Effector memory CD4-positive, alpha-beta T cell (primary cell): ENCODE measurements at places on chromosomes 6 and 20.

GRCh38 chr20:36425166-36425565 is 116.2 kb upstream of the MYL9 start:
- no peak for DNase-seq

- DNase-seq = no peak
Observed at GRCh38 chr6:109284675-109285074, 97.6 kb downstream of the CD164 start.

- no peak for DNase-seq
Observed at GRCh38 chr6:79954849-79955248, 7.5 kb upstream of the ELOVL4 start.

- DNase-seq = no peak
Observed at GRCh38 chr6:34095136-34095505, 50.8 kb downstream of the GRM4 start.

DNA sequence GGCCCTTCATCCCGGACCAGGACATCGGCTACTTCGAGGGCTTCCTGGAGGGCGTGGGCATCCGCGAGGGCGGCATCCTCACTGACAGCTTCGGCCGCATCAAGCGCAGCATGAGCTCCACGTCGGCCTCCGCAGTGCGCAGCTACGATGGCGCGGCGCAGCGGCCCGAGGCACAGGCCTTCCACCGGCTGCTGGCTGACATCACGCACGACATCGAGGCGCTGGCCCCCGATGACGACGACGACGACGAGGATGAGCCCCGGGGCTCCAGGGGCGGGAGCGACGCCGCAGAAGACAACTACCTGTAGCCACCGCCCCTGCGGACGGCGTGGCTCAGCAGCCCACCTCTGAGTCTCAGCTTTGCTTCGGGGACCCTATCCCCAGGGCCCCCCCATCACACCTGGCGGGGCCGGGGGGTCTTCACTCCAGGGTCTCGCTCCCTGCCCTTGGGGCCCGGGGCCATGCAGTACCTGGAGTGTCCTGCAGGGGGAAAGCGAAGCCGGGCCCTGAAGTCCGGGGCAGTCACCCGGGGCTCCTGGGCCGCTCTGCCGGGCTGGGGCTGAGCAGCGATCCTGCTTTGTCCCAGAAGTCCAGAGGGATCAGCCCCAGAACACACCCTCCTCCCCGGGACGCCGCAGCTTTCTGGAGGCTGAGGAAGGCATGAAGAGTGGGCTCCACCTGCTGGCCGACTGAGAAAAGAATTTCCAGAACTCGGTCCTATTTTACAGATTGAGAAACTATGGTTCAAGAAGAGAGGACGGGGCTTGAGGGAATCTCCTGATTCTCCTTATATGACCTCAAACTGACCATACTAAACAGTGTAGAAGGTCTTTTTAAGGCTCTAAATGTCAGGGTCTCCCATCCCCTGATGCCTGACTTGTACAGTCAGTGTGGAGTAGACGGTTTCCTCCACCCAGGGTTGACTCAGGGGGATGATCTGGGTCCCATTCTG is 20.8 kb upstream of the HCK start:
- peak; percentile 28 for DNase-seq

DNA sequence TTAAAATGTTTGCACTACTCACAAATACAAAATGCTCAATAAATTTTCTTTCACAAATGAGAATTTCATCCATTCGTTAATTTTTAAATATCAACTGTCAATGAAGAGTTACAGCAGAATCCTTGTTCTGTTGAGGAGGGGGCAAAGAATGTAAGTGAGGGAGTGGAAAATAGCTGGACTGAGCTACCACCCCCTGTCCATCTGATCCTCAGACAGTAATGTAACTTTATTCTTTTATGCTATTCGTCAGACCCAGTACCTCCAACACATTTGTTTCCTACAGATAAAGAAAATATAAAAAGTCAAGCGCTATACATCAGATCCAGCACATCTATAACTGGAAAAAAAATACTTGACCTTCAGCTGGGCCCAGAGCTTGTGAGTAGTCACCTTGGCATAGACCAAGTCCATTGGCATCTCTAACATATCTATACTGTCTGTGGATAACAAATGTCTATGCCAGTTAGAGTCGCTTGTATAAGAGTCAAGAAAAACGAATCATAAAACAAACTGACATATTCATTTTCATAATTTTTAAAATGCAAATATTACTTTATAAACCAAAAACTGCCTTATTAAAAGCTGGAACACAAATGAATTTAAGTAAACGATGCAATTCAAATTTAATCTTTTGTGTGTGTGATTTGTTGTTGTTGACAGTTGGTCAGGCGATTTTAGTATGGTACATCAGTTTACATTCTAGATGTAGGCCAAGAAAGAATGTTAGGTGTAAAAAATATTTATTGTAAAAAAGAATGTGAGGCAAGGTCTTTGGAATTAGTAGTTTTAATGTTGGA is 57.2 kb upstream of the HFE start:
- no peak for DNase-seq

GRCh38 chr20:49935746-49936152 is 448 bp upstream of the RNF114 start:
- no peak for DNase-seq

- DNase-seq = no peak
Observed at GRCh38 chr6:89122625-89123024, 4.8 kb upstream of the SRSF12 start.

- no peak for DNase-seq
Observed at GRCh38 chr20:9989066-9989724, 45.6 kb upstream of the ANKEF1 start.

GRCh38 chr6:164825386-164825785 is 484.0 kb downstream of the C6orf118 start:
- DNase-seq = no peak

DNA sequence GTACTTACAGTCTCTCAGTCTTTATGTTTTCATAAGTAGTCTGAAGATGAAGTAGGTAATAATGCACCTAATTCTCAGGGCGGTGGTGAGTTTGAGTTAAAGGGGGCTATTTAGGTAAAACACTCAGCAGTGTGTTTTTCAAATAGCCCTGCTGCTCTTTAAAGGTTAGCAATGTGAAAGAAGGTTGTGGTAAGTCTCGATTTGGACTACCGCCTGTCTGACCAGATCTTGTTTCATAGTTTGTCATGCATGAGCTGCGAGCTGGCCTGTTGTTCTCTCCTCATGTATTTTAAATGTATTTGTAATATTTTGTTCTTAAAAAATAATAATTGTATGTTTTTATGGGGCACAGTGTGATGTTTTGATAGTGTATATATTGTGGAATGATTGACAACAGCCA is 340.2 kb downstream of the DHX35 start:
- DNase-seq = no peak

DNA sequence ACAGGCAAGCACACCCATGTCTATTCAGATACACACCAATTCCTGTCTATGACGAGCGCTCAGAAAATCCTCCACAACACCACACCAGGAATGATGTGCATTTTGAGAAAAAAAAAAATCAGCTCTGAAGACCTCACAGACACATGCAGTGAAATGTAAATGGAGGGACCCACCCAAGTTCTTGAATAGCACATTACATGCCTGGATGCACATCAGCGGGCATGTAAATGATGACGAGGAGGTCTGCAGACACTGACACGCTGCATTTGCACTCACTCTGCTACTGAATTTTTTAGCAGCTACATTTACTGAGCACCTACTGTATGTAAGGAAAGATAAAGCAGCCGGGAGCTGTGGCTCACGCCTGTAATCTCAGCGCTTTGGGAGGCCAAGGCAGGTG is 14.7 kb downstream of the NRSN2 start:
- no peak for DNase-seq

DNA sequence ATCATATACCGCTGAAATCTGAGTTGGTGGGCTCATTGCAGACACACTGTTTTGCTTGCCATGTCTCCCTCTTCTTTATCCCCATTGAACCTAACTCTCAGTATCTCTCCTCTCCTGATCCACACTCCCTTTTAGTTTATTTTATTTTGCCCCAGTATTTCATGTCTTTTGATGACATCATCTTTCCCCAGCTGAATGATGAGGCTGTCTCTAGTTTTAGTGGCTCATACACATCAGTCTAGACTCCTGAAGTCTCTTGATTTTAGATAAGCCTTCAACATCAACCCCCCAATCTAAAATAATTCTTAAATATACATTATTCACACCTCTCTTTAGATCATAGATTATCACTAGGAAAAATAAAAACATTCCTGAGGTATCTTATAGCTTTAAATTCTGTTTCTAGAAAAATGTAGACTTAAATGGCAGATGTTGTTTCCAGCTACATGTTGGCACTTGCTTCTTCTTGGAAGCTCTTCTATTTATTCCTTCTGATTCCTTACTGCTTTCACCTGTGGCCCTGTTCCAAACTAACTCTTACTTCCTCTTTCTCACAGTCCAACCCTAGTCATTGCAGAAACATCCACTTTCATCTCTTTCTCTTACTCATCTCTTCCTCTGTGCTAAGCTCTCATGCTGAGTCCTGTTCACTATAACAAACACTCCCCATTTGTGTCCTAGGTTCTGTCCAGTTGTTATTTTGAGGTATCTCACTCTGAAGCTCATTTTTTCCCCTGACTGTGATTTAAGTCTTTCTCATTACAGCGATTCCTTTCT is 191.9 kb upstream of the SLC35B3 start:
- no peak for DNase-seq

GRCh38 chr20:3875378-3875974 is 13.7 kb upstream of the PANK2 start:
- no peak for DNase-seq

- DNase-seq = no peak
Observed at GRCh38 chr20:57888591-57888990, 178.8 kb upstream of the PMEPA1 start.

GRCh38 chr6:169930799-169931198 is 179.4 kb downstream of the ERMARD start:
- DNase-seq = no peak

- DNase-seq = no peak
Observed at GRCh38 chr20:54290636-54291035, 82.7 kb downstream of the PFDN4 start.

GRCh38 chr6:151044465-151045441 is 179.3 kb downstream of the MTHFD1L start:
- DNase-seq = no peak

DNA sequence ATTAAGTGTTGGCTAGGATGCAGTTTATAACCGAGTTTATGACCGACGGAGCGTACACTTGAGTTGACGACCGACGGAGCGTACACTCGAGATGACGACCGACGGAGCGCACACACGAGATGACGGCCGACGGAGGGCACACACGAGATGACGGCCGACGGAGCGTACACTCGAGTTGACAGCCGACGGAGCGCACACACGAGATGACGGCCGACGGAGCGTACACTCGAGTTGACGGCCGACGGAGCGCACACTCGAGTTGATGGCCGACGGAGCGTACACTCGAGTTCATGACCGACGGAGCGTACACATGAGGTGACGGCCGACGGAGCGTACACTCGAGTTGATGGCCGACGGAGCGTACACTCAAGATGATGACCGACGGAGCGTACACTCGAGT is 119.8 kb downstream of the HUS1B start:
- DNase-seq = no peak

GRCh38 chr6:149405823-149406765 is 6.0 kb downstream of the SUMO4 start:
- DNase-seq = no peak

DNA sequence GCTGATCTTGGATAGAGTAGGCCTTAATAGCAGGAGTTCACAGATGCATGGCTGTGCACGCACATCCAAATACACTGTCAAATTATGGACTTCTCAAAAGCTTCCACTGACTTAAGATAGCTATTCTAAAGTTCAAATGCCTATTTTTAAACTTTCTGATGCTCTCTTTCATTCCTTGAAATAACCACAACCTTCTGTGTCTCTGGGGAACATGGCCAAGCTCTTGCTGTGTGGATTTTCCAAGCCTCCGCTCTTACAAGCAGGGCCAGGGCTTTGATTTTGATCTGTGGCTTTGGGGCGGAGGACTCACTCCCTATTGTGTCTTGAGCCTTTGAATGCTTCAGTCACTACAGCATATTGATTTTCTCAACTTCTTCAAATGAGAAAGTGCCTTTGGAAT is 35.7 kb upstream of the SNRPB2 start:
- DNase-seq = no peak

DNA sequence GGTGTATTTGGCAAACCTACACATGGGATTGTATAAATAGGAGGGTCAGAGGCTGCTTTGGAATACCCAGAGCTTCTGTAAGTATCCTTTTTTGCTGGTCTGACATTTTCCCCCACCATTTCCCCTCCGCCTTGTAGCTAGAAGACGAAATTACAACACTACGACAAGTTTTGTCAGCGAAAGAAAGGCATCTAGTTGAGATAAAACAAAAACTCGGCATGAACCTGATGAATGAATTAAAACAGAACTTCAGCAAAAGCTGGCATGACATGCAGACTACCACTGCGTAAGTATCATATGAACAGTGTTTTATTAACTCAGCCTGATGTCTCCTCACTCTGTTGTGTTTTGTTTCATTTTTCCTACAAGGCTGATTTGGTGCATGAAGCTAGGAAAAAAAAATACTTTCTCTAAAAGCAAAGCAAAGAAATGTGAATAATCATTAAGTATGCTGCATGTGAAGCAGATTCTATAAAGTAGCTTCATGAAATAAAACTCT is 72.7 kb downstream of the HDDC2 start:
- no peak for DNase-seq

DNA sequence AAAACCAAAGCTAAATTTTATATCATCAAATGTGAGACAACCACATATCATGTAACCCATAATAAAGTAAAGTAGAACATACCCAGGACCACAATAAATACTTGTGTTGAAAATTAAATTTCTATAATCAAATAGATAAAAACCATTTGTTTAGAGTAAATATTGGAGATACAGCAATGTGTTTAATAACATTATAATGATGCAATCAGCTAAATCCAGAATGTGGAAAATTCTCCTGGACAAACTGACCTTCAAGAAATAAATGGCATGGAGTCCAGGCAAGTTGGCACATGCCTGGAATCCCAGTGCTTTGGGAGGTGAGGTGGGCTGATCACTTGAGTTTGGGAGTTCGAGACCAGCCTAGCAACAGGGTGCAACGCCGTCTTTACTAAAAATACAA is 84.0 kb downstream of the GPX5 start:
- DNase-seq = no peak

- no peak for DNase-seq
Observed at GRCh38 chr6:134593442-134593841, 275.5 kb upstream of the SGK1 start.

GRCh38 chr6:116010386-116010785 is 50.3 kb downstream of the FRK start:
- no peak for DNase-seq

DNA sequence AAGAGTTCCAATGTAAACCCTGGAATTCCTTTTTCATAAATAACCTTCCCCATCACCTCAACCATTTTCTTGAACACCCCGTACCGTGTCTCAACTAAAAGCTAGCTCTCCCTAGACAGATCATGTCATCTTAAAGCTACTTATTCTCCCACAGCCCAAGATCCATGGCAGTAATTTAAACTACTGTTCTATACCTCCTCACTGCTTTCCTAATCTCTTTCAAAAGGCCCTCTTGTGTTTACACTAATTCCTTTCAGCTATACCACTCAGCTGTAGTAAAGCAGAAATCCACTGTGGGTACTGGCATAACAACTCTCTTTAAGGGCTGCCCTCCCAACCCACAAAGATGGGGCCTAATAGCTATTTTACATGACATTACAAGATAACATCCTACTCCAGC is 67.5 kb downstream of the RNGTT start:
- DNase-seq = no peak

- DNase-seq = no peak
Observed at GRCh38 chr6:20203561-20204511, 8.4 kb downstream of the MBOAT1 start.
